NCI-H2029 (cell line): ENCODE measurements at places on chromosomes 1 and 21.

GRCh38 chr1:6948861-6949260, 163.6 kb downstream of the CAMTA1 start:
- DNase-seq = no peak

DNA sequence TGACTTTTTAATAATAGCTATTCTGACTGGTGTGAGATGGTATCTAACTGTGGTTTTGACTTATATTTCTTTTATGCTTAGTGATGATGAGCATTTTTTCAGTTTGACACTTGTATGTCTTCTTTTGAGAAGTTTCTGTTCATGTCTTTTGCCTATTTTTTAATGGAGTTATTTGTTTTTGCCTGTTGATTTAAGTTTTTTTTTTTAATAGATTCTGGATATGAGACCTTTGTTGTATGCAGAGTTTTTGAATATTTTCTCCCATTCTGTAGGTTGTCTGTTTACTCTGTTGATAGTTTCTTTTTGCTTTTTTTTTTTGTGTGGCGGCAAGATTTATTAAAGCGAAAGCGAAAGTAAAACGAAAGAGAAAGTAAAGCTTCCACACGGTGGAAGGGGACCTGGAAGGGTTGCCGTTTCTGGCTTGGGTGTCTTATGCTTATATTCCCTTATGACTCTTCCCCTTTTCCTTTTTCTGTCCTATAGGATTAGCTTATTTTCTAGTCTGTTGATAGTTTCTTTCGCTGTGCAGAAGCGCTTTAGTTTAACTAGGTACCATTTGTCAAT, 67.6 kb downstream of the TBX19 start:
- DNase-seq = no peak

GRCh38 chr1:22332795-22333499, 118.7 kb upstream of the ZBTB40 start:
- DNase-seq = no peak

- DNase-seq = no peak
Observed at GRCh38 chr1:25971811-25972180, 26.1 kb downstream of the PAFAH2 start.

DNA sequence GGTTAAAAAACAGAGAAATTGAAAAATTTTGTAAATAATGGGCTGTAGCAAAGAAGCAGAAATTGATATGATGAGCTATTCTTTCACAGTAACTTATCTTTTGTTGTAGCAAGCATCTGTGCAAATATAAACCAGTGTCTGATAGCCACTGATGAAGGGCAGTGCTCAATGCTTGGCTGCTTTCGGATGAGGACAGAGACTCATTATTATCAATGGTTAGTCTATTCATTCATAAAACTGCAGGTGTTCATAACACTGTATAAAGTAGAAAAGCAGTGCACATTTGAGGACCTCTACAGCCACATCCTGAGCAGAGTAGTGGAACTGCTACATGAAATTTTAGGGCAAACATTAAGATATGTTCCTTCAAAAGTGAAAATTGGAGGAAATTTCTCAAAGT, 107.2 kb downstream of the FAF1 start:
- peak; percentile 36 for DNase-seq

GRCh38 chr1:174692313-174692712, 244.5 kb downstream of the GPR52 start:
- DNase-seq = no peak

DNA sequence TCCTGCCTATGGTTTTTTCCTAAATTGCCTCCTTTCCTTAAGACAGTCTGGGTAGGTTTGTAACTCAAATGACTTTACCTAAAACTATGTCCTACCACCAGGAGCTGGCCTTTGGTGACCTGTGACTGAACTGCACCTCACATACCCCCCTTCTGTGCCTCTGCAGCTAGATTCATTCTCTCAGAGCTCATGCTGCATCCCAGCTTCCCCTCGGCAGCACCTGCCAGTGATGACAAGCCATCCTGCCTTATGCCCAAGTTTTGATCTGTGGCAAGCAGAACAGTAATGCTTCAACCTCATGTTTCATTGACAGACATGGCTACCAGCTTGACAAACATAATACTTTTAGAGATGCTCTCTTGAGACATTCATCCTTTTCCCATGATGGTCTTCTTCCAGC, 141.9 kb downstream of the TSEN15 start:
- no peak for DNase-seq

DNA sequence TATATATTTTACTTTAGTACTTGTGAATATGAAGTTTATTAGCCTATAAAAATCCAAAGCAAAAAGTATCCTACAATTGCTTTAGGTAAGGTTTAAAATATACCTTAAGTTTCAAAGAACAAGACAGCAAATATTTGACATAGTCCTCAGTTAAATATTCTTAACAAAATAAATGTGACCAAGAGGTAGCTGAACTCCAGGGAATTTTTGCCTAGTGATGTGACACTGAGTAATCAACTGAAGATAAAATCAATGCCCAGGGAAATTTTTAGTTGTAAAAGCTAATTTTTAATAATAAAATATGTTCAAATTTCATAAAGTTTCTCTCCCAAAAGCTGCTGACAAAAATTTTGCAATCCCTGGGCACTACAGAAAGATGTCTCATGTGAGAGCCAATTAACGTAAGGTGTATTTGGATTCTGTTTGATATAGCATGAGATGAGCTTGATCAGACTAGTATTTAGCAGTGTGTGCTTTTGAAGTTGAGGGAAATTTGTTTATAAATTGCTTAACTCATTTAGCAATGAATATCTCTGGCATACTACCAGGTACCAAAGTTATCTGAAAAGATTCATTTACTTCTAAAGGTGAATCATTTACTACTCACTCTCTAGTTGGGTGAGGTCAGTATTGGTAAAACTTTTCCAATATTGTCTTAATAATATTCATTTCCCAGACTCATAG, 80.2 kb upstream of the PALMD start:
- DNase-seq = no peak

GRCh38 chr21:39610703-39611102, 2.0 kb upstream of the B3GALT5 start:
- no peak for DNase-seq

- DNase-seq = no peak
Observed at GRCh38 chr1:172154551-172154950, 265.9 kb upstream of the C1orf105 start.

- peak; percentile 22 for DNase-seq
Observed at GRCh38 chr1:18955441-18956192, 859 bp downstream of the IFFO2 start.

GRCh38 chr1:181423301-181423918, 59.9 kb upstream of the CACNA1E start:
- peak; percentile 3 for DNase-seq

GRCh38 chr1:155307247-155307740, 1.4 kb upstream of the FDPS start:
- no peak for DNase-seq

- DNase-seq = no peak
Observed at GRCh38 chr1:103492003-103492625, 33.4 kb upstream of the RNPC3 start.

DNA sequence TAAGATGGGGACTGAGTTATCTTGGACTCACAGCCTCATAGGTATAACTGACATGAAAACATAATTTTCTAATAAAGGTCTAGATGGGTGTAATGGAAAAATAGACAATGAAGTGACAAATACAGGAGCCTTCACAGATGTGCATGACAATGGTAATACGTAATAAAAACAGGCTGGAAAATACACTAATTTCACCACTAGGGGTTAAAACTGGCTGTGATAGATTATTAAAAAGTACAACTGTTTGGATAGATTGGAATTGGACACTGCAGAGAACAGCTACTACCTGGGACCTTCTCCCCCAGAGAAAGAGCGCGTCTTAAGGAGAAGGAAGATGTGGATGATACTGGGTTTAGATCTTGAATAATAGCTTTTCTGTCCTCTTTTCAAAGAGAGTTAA, 9.8 kb downstream of the KAZN start:
- DNase-seq = no peak

- no peak for DNase-seq
Observed at GRCh38 chr1:96714881-96715280, 6.7 kb upstream of the PTBP2 start.

DNA sequence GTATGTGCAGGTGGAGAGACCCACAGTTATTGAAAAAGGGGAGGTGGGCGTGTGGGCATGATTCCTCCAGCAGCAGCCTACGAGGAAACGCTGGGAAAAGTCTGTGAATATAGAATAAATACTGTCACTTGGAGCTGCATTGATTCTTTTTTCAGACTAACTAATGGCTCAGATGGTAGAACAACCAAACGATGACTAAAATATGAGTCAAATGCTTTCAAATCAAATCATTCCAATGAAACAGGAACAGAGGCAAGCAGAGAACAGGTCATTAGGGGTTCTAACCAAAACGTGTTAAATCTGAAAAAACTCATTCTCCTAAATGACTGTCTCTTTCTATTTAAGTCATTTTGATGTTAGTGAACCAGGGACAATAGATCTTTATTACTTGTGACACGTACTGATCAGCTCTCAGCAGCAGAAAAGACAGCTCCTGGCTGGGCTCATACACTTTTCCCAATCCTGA, 35.1 kb upstream of the SEC16B start:
- DNase-seq = no peak

DNA sequence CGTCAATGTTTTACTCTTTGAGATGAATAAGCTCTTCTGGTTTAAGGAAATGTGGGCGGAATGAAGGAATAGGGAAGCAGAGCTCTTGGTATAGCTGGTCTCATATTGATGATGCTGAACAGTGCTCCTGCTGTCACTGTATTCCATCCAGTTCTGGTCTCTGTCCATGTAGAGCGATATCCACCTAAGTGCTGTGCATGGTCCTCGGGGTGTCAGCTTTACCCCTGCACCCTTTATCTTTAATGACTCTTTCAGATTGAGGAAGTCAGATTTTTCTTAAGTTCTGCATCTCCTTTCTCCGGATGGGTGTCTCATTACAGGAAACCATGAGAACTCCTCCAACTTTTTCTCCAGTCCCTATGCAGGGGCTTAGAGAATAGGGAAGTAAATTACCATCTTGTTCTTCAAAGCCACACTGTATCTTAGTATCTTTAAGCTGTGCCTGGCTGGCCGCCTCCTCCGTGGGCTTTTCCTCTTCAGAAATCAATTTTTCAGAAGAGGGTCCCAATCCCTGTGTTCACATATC, 52.9 kb downstream of the PDE4B start:
- no peak for DNase-seq

GRCh38 chr1:32273391-32274208, 18.3 kb upstream of the HDAC1 start:
- DNase-seq = peak; percentile 48

GRCh38 chr21:33820230-33820770, 95.3 kb downstream of the ATP5PO start:
- DNase-seq = no peak

DNA sequence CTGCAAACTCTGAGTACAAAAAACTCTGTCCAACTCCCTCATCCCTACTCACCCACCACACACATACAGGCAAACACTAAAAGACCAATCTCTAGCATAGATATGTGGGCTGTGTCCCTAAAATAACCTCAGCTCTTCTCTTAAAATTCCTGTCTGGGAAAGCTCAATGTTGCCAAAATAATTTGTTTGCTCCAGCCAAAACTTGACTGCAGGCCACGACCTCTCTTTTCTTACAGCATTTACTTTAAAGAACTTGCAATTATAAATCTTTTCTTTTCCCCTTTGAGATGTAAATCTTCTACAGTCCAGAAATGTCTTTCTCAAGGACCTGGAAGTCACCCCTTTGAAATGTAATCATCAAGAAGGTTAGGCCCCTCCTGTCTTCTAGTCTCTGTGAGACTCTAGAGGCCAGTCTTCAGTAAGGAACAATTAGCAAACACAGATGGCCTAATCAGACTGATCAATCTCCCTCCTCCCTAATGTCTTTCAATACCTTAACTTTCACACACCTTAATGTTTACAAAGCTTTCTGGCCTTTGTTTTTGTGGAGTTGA, 483.6 kb upstream of the RGS18 start:
- no peak for DNase-seq

- DNase-seq = no peak
Observed at GRCh38 chr1:79588719-79589118, 582.2 kb upstream of the ADGRL4 start.
